T-helper 1 cell (primary cell): ENCODE measurements at places on chromosomes 6 and 20.

- DNase-seq = no peak
Measured at GRCh38 chr20:57291003-57291402, 24.6 kb upstream of the BMP7 start.

- no peak for DNase-seq
Measured at GRCh38 chr6:167394339-167394738, 69.5 kb downstream of the TTLL2 start.

DNA sequence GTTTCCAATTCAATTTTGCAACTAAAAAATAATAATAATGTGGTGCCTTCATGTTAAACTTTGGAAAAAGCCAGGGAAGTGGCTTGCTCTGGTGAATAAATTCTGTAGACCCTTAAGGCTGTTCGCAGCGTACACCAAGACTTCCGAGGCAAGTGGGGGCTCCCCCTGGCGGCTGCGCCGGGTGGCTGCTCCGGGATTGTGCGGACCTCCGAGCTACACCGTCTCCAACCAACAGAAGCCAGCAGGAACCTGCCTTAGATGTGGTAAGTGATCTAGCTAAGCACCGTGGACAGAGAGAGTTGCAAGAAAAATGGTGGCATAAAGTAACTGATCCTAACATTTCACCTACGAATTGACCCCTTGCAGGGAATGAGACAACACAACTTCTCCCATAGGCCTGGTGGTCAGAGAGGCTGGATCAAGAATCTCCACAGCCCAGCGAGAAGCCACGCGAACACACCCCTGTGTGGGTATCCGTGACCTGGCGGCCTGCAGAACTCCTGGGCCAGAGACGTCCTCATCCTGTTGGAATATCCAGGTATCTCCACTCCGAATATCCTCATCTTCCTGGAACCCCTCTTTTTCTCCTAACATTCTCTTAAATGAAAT, 69.6 kb downstream of the TBXT start:
- DNase-seq = peak; percentile 28

DNA sequence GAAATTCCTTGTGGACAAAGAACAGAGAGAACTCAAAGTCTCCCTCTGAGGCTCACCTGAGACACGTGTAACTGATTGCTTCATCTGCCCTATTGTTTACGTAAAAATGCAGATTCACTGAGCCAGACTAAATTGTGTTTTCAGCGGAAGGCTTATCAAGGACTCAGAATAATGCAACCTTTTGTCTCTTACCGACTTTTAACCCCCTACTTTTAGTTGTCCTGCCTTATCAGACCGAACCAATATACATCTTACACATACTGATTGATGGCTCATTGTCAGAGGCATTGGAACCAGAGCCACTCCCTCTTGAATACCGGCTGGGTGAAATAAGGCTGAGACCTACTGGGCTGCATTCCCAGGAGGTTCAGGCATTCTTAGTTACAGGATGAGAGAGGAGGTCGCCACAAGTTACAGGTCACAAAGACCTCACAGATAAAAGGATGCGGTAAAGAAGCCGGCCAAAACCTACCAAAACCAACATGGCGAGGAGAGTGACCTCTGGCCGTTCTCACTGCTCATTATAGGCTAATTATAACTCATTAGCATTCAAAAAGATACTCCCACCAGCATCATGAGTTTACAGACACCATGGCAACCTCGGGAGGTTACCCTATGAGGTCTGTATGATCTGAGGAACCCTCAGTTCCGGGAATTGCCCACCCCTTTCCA, 95.5 kb upstream of the ZNF184 start:
- no peak for DNase-seq

DNA sequence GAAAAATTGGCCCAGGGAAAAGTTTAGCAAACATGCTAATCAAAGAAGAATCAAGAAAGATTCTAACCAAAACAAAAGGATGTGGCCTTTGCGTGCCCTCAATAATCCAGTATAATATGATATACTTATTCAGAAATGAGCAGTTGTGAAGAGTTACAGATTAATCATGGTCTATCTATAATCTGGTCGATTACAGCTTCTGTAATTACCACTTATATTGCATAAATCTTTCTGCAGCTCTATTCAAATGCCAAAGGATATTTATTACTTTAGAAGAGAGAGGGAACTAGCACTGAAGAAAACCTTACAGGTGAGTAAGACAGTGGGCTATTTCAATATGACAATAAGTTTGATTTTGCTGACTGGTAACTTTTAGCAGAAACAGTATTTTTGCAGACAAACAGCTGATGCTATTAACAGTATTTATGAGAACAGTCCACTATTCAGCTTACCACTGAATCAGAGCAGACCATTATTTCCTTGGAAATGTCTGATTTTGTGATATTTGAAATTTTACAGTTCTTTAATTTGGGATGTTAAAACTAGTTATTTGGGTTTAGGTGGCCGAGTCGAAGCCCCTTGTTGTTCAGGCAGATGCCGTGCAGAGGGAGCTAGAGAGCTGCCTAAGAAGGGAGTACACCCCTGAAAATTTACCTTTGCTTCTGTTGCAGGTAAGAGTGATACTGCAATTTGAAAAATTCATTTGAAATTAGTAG, 92.2 kb downstream of the CEP57L1 start:
- DNase-seq = peak; percentile 46

DNA sequence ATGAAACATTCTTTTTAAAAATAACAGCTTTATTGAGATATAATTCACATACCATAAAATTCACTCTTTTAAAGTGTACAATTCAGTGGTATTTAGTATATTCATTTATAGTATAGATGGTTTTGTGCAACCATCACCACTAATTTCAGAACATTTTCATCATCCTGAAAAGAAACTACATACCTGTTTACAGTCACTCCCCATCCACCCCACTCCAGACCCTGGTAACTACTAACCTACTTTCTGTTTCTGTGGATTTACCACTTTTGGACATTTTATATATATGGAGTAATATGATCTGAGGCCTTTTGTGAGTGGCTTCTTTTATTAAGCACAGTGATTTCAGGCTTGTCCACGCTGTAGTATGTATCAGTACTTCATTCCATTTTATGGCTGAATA, 2.5 kb upstream of the TMEM217 start:
- no peak for DNase-seq

DNA sequence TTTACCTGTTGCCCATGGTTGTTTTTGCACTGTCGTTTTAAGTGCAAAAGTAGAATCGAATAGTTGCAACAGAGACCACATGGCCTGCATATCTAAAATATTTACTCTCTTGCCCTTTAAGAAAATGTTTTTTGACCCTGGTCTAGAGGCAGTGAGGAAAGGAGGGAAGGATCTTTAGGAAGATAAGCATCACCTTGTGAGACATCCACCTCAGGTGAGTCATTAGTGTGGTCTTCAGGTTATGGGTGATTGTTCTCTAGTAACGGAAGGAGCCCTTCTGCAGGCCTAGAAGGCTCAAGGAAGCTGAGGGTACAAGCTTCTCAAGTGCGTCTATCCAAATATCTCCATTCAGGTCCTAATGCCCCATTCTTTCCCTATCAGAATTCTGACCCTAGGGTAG, 6.6 kb upstream of the RAB44 start:
- DNase-seq = no peak

DNA sequence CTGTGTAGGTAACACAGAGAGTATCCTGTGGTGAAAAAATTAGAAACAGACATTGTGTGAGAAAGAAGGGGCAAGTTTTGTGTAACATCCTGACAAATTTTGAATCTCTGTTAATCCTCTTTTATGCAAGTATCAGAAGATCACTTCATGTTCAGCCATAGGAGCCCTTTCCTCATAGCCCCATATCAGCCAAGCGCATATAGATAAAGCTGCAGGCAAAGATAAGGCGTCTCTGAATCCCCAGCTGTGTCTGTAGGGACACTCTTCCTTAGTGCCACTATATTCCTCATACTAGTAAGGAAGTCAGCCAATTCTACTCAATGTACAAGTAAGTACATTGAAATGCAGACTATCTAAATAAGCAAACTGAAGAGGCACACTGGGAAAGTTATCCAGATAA, 22.3 kb downstream of the HTR1E start:
- DNase-seq = no peak

- DNase-seq = no peak
Measured at GRCh38 chr6:27720607-27721580, 191.3 kb downstream of the OR2B2 start.

GRCh38 chr6:148495029-148495428, 152.4 kb downstream of the SASH1 start:
- no peak for DNase-seq

DNA sequence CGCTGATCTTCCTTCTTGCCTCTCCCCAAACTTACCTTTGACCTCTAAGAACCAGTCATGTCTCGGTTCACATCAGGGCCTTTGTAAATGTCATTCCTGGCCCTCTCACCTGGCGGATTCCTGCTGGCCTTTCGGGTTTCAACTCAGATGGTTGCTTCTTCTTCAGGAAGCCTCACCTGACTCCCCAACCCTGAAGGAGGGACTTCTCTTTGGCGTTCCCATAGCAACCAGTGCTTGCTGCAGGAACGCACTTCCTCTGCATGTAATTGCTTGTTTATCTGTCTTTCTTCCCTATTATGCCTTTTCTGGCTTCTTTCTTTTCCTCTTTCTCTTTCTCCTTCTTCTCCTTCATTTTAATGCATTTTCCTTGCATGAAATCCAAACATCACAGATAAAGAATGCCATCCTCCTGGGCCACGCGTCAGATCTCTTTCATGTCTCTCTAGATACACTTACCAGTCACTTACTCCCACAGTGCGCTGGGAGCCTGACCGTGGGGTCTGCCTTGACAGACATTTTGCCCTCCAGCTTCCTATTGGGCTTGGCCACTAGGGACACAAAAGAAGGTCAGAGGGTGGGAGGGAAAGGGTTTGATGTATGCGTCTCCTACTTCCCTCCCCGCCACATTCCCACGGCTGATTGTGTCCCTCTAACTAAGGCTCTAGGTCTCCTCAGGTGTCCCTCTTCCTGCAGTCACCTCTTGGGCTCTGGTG, 295.7 kb upstream of the TSHZ2 start:
- no peak for DNase-seq

DNA sequence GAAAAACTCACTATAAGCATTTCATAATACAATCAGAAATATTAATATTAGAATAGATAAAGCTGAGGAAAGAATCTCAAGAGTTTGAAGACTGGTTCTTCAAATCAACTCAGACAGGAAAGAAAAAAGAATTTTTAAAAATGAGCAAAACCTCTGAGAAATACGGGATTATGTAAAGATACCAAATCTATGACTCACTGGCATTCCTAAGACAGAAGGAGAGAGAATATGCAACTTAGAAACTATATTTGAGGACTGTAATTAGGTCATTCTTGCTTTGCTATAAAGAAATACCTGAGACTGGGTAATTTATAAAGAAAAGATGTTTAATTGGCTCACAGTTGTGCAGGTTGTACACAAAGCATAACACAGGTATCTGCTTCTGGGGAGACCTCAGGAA, 665.1 kb downstream of the RNF144B start:
- no peak for DNase-seq

DNA sequence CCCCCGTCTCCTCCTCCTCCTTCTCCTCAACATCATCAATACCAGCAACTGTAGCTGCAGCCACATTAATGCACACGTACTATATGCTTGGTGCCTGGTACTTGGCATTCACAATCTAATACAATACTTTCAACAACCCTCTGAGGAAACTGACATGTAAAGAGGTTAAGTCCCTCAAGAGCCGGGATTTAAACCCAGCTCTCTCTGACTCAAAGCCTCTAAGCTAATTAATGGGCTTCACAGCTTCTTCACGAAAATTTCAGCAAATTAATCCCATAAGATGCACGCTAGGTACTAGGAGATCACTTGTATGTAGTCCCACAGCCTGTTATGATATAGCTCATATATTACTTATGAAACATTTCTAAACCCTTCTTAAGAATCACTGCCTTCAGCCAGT, 73.1 kb upstream of the IPCEF1 start:
- no peak for DNase-seq

- DNase-seq = peak; percentile 23
Measured at GRCh38 chr6:130513770-130514169, 148.0 kb downstream of the TMEM200A start.

- no peak for DNase-seq
Measured at GRCh38 chr6:38012573-38012972, 193.0 kb downstream of the ZFAND3 start.

GRCh38 chr6:28980137-28980851, 24.8 kb downstream of the ZNF311 start:
- DNase-seq = no peak
